ENCODE measurements at places on chromosomes 6 and 20.

GRCh38 chr6:23940466-23940865, 185.5 kb upstream of the NRSN1 start:
- DNase-seq: no peak

GRCh38 chr6:157682856-157683481, 140.1 kb upstream of the SNX9 start:
- no peak for DNase-seq

DNA sequence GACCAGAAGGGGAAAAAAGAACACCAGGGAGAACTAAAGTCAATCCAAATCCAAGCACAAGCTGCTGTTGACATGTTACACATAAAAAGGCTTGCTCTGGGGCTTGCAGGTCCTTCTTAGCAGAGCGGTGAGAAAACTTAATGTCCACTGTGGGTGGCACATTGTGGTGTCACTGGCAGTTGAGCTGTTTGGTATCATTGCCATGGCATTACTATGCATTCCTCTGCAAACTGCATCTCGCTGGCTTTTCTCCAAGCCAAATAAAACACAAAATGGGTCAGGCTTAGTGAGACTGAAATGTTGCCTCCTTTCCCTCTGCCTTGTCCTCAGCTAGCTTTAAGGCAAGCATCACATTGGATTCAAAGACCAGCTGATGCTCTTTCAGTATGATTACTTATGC, 40.9 kb downstream of the LY86 start:
- peak; percentile 67 for DNase-seq

DNA sequence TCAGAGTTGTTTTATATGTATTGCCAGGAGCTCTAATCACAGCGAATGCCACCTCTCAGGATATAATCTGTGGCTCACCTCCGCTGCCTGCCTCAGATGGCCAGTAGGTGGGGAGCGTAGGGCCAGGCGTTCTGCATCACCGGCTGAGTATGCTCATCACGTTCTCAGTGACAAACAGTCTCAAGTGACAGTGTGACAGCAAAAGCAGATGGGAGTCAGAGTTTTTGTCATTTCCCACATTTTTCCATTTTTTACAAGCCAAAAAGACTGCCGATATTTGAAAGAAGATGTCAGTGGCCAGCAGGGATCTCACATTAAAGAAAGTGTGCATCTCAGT, 208.7 kb downstream of the ALDH8A1 start:
- peak; percentile 15 for DNase-seq

GRCh38 chr6:132763269-132763668, 5.6 kb upstream of the VNN2 start:
- DNase-seq: no peak

DNA sequence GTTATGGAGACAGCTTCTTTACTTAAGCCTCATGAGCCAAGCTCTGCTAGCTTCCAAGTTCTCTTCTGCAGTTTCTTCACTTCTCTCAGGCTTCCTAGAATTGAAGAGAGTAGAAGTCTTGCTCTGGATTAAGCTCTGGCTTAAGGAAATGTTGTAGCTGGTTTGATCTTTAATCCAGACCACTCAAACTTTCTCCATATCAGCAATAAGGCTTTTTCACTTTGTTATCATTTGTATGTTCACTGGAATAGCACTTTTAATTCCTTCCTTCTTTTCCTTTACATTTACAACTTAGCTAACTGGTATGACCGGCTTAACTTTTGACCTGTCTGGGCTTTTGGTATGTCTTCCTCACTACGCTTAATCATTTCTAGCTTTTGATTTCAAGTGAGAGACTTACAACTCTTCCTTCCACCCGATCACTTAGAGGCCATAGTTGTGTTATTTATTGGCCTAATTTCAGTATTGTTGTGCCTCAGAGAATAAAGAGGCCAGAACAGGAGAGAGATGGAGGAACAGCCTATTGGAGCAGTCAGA, 236.6 kb upstream of the BMP2 start:
- DNase-seq: no peak

DNA sequence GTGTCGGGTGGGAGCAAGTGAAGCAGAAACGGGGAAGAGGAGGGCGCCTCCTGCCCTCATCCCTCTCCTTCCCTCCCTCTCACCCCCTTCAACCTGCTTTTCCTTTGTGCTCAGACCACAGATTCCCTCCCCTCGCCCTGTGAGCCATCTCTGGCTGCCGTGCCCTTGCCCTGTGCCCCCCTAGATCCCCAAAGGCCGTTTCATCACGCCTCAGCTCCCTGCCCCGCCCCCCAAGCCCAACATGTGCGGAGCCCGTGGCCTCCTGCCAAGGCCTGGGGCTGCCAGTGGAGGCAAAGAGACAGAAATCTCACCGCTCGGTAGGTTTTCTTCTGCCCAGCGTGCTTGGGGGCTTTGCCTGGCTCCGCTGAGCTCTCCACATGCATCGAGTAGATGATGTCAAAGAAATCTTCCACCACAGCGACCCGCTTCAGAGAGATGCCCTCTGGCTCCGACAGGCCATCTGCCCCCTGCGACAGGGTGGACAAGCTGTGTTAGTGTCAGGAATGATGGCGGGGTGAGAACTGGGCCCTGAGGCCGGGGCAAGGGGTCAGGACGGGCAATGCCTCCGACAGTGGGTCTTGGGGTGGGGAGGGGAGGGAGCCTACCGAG, 57.6 kb downstream of the NOL4L start:
- peak; percentile 91 for DNase-seq

DNA sequence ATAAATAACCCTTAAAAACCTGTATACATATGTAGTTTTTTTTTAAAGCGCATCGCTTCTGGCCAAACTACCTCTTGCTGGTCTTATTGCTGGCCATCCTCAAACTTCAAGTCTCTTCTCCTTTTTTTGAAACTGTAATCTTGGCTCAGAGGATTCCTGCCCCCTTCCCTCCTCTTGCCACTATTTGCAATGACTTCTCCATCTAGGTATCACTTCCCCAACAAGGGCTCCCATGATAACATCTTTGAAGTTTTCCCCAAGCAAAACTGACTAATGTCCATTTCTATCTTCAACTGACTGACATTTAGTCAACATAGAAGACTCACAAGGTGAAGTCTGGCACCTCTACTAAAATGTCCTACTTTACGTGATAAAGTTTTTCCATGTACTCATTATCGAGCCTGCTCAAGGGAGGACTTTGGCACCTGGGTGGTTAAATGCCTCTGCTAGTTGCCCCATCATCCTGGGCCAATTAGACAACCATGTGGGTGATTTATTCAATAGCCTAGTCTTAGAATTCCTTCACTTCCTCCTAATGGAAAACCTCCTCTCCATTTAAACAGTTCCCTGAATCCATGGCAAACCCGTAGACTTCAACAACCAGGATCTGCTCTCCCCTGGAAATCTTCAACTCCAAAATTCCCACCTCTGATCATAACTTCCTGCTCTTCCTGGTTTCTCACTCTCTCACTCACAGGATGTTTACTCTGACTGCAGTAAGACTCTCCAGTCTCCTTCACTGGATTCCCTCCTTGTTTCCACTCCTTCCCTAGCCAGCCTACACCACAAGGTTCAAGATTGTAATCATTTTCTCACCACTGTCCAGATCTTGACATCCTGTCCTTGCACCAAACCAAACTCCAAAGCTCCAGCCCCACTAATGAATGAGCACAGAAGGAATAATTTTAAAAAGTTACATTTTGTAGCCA, 9.4 kb upstream of the PLAGL1 start:
- DNase-seq: no peak
